ENCODE measurements at places on chromosomes 4 and X.

GRCh38 chrX:134669378-134670098, 11.3 kb upstream of the PLAC1 start:
- DNase-seq = no peak

DNA sequence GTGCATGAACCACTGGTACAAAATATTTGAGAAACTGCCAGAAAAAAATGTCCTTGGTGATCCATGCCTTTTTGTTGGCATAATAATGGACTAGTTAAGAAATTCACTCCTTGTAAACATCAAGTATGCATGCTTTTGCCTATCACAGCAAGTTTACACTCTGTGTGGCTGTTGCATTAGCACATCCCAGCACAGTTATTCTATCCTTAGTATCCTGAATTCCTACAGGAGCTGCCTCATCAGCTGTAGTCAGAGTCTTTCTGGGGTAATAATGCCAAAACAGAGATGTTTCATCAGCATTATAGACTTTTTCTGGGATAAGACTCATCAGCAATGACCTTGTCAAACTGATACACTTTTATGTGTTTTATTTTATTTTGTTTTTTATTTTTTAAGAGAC, 82.8 kb downstream of the CHIC2 start:
- no peak for DNase-seq

DNA sequence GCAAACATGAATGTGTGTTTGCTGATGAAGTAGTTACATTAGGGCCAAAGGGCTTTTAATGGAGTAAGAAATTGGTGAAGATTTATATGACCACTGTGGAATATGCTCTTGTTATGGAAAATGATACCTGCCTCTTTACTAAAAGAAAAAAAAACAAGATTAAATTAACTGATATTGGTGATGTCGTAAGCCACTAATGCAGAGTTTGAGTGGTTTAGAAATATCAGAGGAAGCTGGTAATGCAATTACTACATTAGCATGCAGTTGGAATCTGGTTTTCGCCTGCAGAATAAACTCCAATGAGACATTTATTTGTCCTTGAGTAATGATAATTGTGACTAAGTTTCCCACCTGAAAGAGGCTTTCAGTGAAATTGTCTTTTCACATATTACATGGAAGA, 597.9 kb downstream of the GALNTL6 start:
- DNase-seq = no peak

- no peak for DNase-seq
Observed at GRCh38 chr4:83112231-83112630, 2.3 kb downstream of the PLAC8 start.

GRCh38 chr4:153579872-153580271, 104.2 kb upstream of the TLR2 start:
- no peak for DNase-seq

- no peak for DNase-seq
Observed at GRCh38 chr4:73711989-73712388, 28.4 kb upstream of the CXCL8 start.

DNA sequence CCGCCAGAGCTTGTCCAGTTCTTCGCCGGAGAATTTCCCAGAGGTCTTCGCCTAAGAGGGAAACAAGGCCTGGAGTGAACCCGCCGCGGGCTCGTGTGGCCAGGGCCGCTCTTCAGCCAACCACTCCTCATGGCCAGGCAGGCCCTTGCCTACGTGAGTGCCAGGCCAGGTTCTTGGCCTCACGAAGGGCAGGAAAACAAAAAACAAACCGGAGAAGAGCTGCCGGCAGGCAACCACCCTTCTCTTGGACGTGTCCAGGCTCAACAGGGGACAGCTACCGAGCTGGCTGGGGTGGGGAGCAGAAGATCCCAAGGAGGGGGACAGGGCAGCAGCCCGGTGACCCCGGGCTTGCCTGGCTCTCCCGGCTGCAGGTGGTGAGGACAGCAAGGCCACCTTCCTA, 13.3 kb downstream of the LRPAP1 start:
- DNase-seq = no peak

GRCh38 chrX:63718010-63718694, 66.9 kb downstream of the ARHGEF9 start:
- no peak for DNase-seq

DNA sequence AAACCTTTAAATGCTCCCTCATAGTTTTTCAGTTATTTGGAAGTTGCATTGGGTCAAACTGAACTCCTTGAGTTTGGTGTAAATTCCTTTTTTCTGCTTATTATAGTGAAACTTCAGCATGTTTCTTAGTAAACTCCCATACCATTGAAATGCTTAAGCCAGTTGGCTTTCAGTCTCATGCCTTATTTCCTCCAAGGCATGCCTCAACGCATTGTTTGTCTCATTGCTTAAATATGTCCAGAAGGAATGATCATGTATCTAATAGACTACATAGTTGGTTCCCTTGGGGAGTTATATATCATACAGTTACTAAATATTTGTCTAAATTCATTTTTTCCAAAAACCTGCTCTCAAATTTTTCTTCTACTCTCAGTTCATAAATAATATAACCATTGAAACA, 114.0 kb downstream of the STOX2 start:
- no peak for DNase-seq

GRCh38 chr4:118810991-118811764, 24.7 kb downstream of the SEC24D start:
- no peak for DNase-seq

DNA sequence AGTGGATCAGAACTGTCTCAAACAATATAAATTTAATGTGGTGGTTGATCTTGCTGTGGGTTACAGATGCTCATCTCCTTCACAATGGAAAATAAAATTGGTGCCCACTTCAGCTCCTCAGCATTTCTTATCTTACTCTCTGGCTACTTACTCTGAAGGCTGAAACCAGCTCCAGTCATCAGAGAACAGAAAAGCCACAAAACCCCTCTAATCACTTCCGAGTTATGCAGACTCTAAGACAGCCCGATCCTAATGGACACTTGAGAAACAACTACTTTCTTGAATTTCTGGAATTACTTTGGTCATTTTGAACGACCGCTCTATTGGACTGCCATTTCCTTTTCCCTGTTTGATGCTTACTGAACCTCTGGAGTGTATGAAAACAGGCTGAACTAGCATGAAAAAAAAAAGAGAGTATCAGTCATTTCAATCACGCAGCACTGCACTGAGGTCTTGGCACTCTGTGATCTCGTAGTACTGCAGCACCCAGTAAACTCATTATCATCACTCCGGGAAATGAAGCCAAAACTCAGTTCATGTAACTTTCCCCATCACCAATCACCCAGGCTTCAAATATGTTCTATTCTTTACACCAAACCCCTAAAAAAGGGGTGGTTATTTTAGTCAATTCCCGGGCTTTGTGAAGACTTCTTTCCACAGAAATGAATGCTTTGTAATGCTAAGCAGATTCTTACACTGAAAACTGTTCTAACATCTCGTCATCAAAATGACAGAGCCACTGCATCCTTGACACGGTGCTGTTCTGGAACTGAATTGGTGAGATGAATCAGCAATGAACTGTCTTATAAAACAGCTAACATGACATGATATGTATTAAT, 54.5 kb downstream of the TSPAN5 start:
- DNase-seq = no peak

GRCh38 chr4:76036855-76037254, 985 bp upstream of the CXCL11 start:
- no peak for DNase-seq

- no peak for DNase-seq
Observed at GRCh38 chr4:114041117-114041475, 61.6 kb upstream of the ARSJ start.

DNA sequence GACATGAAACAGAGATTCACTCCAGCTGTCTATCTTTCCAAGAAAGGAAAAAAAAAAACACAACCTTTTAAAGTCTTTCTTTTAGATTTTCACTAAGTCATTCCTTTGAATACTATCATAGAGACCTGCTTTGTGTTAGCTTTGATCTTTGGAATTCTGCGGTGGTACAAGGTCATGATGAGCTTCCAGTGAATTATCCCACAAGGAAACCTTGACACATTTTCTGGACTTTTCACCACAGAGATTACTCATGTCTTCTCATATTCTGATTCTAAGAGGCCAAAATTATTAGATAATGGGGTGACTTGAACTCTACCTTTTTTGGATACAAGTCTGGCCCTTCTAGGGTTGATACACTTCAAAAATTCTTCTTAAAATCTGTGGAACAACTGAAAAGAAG, 201.6 kb downstream of the PACRGL start:
- no peak for DNase-seq

All from T-helper 17 cell (primary cell).